ENCODE measurements at places on chromosomes 5 and 9.
A peak's percentile ranks its signal among the peaks of the same experiment; 100 is the strongest.

DNA sequence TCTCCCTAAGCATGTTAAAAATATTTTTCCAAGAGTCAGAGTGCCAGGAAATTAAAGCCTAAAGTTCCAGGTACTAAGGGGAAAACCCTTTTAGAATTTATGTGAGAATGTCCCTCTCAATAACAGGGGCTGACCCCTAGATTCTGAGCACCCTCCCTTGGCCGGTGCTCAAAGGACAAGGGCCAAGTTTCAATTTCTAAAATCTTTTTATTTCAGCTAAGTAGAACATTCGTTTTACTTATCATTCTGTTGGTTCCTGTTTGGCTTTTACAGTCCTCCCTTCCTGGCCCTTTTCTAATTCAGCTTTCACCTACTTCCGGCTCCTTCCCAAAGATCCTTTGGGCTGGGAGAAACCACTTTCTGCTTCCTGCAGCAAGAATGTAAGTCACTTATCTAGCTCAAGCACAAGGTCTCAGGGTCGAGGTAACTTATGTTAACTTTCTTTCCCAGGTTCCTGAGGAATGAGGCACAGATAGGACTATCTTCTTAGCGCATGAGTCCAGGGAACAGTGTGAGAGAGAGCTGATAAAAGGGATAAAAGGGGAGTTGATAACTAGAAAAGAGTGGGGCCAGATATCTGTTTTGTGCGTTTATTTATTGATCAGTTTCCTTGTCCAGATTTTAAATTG, 34.6 kb upstream of the F2RL2 start:
- DNase-seq, result no peak

DNA sequence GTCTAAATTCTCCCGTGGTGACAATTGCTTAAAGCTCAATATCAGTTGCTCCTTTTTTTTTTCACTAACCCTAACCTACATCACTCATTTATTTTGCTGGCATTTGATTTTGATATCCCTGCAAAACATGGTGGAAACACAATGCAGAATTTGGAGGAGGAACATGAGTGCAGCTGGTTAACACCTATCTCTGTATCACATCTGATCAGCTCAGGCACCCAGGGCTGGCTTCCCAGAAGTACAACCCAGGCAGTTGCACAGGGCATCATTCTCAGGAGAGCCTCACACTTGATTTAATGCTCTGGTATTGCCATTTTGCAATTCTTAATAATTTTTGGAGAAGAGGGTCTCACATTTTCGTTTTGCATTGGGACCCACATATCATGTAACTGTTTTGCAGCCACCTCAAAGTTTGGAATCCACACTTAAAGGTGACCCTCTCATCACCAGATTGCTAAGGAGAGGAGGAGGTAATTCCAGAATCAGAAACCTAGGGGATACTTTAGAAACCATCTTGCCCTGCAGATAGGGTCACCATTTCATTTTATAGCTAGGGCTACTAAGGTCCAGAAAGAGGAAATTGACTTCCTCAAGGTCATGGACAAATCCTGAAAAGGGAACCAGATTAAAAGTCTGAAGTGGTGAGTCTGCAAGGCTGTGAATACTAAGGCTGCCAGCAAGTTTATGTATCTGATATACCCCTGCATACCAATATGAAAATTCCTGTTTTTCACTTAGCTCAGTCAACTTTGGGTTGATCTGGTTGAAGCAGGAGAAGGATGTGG, 19.3 kb upstream of the ADAM19 start:
- no peak for DNase-seq

DNA sequence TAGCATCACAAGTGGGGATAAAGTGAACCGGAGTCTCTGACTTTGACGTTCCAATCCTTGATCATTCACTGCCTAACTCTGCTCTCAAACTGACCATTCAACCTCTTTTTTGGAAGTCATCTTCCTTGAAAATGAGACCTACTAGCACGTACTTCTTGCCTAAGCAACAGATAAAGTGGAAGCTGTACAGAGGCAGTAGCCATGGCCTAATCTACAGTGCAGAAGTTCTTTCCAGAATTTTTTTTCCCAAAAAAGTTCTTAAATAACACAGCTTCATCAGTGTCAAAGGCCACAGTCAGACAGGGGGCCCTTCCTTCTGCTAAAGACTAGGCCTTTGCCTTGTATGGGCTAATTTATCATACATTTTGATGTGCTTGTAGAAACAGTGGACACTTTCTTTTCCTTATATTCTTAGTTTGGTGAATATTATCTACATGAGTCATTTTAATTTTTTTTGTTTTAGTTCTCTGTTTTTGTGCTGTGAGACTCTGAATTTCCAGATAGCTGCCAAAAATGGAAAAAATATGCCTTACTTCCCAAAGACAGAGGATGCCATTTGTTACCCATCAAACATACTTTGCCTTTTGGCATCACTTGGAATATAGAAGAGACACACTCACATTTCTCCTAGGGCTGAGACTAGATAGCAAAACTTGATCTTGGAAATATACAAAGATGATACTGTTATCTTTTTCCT, 96.3 kb upstream of the VCAN start:
- no peak for DNase-seq

GRCh38 chr5:146716636-146717035, 161.9 kb downstream of the PPP2R2B start:
- no peak for DNase-seq

DNA sequence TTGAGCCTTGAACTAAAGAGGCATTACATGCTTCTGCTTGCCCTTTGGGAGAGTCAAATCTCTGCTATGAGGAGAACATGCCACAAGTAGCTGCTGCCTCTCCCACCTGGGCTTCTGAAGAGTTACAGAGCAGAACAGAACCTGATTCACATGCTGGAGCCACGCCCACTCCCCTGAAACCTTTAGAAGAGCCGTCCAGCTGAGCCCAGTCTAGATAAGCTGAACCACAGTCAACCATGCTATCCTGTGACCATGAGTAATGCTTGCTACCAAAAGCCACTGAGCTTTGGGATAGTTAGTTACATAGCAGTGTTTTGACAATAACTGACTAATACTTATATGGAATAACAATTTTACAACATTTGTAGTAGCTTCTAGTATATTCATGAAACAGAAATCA, 111.0 kb upstream of the VCAN start:
- DNase-seq, result no peak

GRCh38 chr9:3502560-3503398, 23.0 kb downstream of the RFX3 start:
- DNase-seq, result no peak

GRCh38 chr5:147387109-147387508, 122.8 kb downstream of the DPYSL3 start:
- DNase-seq, result no peak

GRCh38 chr5:36691696-36692371, 85.4 kb downstream of the SLC1A3 start:
- peak; percentile 36 for DNase-seq

DNA sequence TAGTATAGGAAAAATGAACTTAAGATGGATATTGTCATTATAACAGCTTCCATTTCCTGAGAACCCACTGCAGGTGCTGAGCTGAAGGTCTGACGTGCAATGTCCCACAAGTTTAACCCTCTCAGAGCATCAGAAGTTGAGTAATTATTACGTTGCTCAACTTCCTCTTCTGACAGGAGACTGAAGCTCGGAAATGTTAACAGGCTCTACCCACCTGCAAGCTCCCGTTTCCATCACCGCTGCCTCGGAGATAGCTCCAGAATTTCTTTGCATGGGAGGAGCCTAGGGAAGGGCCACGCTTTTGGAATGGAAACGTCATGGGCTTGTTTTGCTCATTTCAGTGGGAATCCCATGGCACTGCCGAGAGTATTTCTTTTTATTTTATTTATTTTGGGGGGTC, 1.0 kb upstream of the NTMT1 start:
- no peak for DNase-seq

DNA sequence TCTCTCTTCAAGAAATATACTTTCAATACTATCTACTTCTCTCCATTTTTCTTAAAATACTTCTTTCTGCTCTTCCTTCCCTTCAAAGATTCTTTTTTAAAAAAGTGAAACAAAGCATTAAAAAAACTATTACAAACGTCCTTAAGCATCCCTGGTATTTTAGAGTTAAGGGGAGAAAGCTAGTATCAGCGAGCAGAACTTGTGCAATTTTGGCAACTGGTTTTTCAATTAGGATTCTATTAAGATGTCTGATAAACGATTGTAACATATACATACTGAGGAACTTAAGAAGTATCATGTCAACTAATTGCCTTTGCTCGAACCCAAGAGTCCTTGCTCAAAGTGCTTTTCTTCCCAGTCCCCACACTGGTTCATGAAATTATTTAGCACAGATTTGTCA, 459.2 kb downstream of the BNC2 start:
- no peak for DNase-seq

GRCh38 chr5:139747583-139748504, 47.8 kb upstream of the PSD2 start:
- DNase-seq, result no peak

DNA sequence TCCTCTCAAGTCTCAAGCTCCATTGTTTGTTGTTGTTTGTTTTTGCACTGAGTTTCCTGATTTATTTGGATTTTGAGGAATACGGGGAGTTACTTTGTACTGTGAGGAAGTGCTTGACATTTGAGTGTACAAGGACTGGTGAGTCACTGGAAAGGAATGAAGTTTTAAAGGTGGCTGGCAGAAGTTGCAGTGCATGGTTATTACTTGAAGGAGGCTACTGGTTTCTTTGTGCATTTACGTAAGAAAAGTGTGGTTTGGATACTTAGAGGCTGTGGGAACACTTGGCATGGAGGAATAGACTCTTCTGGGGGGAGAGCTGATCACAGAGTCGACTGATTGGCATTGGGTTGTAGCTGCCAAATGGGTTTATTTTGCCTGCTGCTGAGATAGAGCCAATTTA, 919.0 kb downstream of the TAF11L14 start:
- DNase-seq, result no peak

DNA sequence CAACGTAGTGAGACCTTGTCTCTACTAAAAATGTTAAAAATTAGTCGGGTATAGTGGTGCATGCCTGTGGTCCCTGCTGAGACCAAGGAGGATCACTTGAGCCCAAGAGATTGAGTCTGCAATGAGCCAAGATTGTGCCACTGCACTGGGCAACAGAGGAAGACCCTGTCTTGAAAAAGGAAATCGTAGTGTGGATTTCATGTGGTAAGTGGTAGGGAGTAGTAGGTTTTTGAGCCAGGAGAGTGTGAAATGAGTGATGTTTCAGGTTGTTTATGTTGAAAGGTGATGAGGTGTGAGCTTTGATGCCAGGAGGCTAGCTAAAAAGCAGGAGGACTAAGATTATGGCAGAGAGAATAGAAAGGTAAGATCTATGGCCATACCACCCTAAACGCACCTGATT, 5.9 kb downstream of the MATR3 start:
- no peak for DNase-seq

DNA sequence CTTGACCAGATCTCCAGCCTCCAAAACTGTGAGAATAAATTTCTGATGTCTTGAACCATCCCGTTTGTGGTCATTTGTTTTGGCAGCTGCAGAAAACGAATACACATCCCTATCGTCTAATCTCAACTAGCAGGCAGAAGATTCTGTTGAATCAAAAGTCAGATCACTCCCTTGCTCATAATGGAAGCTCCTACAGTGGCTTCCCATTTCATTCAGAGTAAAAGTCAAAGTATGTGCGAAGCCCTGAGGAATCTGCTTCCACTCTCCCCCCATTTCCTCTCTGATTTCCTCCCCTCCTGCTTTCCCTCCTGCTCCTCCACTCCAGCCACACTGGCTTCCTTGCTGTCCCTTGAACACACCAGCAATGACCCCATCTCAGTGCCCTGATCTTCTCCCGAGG, 34.8 kb upstream of the SPOCK1 start:
- no peak for DNase-seq

DNA sequence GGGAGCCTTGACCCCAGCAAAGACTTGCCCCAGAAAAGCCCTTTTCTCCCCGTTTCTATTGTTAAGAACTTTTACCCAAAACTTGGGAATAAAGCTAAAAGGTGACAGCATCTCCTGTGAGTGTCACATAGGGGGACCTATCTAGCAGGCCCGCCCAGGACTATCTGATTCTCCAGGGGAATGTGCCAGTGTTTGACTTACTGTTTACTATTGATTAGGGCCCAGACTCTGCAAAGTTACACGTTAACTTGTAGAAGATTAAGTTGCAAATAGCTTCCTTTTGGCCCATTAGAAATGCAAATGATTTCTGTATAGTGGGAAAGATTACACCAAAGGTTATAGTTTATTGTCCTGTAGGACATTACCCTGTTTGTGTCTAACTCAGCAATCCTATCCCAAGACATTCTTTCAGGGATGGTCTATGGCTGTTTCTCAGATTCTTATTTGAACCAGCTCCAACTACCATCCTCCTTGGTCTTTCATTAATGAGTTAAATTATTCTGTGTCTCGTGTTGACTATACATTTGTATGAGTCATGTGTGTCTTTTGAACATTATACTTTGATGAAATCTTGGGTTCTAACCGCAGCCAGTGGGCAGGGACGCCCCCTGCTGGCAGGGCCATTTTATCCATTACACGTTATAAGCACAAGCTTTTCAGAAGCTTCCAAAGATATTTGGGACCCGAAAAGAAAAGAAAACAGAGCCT, 60.7 kb downstream of the HRH2 start:
- no peak for DNase-seq

- no peak for DNase-seq
Observed at GRCh38 chr5:67548520-67549295, 352.1 kb upstream of the CD180 start.

DNA sequence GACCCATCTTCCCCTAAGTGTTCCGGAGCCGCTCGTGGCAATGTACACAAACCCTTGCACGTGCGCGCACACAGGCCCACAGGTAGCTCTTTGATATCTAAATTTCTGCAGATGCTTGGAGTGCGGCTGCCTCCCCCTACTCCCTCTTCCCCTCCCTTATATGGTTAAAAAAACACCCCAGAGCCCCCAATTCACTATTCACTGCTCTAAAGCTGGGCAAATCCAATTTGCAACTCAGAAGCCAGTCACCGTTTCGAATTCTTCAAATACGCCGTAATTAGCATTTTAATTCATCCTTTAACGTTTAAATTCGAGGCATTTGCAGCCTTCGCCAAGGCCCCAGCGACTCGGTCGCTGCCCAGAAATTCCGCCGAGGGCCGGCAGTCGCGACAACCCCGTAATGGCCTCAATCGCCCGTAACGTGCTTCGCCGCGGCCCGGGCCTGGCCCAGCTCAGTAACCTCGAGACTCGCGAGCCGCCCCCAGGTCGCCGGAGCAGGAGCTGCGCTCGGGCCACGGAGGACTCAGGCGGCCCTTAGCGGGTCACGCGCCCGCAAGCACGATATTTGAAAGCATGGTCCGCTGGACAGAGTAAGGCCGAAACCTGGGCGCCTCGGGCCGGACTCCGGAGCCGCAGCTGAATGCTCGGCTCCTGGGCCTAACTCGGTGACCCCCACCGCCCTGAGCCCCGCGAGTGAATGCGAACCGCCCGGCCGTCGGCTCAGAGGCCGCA, 1.3 kb downstream of the IRX2 start:
- DNase-seq, result no peak

GRCh38 chr5:112228667-112229066, 190.4 kb downstream of the EPB41L4A start:
- DNase-seq, result no peak

DNA sequence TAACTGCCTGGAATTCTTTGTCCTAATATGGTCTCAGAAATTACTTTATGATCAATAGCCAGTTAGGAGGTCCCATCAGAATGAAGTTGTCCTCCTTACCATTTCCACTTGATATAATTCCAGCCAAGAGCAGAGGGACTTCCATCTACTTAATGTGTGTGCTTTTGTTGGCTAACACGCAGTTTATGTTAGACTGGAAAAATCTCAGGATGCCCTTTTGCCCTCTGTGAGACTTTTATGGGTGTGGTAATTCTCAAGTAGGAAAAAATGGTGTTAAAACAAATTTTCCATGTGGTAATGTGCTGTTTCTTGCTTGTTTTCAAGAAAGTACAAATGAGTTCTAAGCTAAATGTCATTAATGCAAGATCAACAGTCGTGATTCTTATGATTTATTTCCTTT, 327.1 kb downstream of the MTRR start:
- no peak for DNase-seq

Data from C1 segment of cervical spinal cord (tissue), 14 donors.